ENCODE measurements at places on chromosomes 1 and 21.

DNA sequence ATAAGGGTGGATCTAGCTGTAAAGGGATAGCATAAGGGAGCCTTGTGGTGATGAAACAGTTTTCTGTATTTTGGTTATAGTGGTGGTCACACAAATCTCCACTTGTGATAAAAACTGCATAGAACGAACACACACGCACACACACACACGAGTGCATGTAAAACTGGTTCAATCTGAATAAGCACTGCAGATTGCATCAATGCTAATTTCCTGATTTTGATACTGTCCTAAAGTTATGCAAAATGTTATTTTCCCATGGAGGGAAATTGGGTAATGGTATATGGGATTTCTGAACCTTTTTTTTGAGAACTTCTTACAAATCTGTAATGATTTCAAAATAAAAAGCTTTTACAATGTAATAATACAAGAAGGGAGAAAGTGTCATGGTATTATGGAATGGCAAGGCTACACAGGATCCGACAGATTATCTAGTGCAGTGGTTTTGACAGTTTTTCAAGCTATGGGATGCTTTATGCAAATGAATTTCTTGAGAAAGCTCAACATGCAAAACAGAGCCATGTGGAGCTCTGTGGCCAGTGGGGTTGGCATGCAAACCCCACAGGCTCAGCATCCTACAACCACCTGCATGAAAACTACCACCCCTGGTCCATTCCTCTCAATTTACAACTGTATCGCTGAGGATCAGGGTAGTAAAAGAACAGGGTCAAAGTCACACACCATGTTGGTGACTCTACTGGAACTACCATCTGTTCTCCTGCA, 18.8 kb downstream of the SLC41A1 start:
- DNase-seq = no peak

DNA sequence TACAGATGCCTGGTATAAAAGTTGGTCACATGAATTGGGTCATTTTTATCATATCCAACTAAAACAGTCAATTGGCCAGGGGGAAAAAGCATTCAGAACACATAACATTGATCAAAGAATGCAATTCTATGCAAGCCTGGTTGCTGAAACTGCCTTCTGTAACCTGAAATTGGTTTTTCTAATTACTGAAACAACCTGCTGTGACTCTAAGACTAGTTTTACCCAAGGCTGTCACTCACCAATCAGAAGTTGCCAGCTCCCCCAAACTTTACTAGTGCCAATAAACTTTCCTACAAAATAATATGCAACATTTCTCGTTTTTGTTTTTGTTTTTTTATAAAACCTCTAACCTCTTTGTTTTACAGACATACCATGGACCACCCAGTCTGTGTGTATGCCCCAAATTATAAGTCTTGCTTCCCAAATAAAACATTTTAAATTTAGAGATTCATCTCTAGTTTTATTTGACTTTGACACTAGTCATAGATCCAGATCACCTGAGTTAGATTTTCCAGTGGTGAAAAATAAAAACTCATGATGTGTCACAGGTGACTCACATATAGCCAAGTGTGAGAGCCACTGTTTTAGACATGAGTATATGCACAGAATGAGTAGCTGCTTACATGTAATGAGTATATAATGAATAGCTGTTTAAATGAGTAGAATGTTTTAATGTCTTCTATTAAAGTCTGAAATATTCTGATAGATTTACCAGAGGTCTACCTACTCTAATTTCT, 64.2 kb upstream of the CR2 start:
- no peak for DNase-seq

DNA sequence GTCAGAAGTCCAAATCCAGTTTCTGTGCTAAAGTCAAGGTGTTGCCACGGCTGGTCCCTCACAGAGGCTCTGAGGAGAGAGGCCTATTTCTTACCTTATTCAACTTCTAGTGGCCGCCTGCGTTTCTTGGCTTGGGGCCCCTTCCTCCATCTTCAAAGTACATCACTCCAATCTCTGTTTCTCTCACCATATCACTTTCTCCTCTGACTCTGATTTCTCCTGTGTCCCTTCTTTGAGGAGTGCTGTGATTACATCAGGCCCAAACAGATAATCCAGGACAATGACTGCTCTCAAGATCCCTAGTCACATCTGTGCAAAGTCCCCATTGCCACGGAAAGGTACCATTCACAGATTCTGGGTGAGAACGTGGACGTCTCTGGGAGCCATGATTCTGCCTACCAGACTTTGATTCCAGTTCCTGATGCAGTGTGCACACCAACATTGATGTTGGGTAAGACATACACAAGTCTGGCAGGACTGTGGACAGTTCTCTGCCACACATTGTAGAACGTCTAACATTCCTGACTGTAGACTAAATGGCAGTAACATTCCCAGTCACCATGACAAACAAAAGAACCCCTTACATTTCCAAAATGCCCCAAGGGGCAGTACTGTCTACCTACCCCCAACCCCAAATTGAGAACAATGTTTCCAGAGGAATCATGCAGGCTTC, 43.0 kb upstream of the ITPKB start:
- no peak for DNase-seq

DNA sequence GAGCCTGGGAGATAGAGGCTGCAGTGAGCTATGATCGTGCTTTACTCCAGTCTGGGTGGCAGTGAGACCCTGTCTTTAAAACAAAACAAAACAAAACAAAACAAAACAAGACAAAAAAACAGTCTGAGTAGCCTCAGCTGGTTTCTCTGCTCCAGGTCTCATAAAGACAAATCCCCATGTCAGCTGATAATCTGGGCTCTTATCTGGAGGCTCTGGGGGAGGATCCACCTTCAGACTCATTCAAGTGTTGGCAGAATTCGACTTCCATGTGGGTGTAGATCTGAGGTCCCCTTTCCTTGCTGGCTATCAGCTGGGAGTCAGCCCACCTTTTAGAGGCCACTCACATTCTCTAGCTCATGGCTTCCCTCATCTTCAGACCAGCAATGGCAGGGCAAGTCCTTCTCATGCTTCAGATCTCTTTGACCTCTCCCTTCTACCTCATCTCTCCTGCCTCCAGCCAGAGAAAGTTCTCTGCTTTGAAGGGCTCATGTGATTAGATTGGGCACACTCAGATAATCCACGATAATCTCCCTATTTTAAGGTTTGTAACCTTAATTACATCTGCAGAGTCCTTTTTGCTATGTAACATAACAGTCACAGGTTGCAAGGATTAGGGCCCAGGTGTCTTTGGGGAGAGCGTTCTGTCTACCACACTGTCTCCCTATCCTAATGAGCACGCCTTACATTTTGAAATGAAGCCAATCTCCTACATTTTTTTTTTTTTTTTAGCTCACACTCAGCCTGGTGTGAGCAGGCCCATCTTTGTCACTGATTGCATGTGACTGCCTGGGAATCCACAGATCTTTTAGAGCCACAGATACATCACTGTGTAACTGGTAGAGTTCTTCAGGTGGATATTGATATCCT, 7.5 kb upstream of the PYCR2 start:
- DNase-seq = no peak

GRCh38 chr21:37366482-37367316, at the start of gene DYRK1A:
TSS of gene DYRK1A (plus strand) at chr21:37366773. CDS start at chr21:37420375, 53,602 bp downstream.
- DNase-seq = peak; percentile 100

GRCh38 chr1:19229828-19230325, 19.8 kb upstream of the UBR4 start:
- DNase-seq = no peak

- no peak for DNase-seq
These were observed 67.3 kb upstream of the LAPTM5 start for GRCh38 chr1:30824736-30825429.

DNA sequence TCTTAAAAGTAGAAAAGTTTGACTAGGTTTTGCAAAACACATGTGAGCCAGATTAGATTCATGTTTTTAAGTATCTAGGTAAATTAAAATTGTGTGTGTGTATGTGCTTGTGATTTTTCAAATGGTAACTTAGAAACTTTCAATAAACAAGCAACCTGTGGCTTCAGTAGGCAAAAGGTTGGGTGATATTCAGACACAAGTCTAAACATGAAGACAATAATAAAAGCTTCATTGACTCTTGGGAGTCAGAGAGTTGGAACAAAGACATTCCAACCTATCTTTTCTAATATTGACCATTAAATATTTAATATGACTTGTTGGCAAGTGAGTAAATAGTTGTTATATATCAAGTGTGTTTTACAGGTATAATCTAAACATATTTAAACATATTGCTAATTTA, 1049.6 kb upstream of the ADGRL4 start:
- no peak for DNase-seq

GRCh38 chr1:44832056-44832705, 10.9 kb downstream of the PTCH2 start:
- no peak for DNase-seq

- no peak for DNase-seq
These were observed 13.6 kb downstream of the LHX4 start for GRCh38 chr1:180243517-180244221.

DNA sequence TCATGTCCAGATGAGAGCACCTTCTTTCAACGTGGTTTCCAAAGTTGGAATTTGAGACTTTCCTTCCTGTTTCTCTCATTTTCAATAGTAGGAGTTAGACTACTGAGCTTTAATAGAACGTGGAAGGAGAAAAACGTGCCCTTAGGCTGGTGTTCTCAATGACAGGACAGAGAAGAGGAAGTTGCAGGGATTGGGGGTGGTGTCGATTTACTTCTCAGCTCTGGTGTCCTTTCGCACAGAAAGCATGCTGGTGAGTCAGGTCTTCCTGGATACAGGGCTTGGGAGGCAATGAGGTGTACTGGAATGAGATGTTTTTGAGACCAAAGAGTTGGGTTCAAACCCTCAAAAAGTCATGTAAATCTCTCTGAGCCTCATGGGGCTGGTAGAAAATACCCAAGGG, 67.1 kb downstream of the HIVEP3 start:
- no peak for DNase-seq

GRCh38 chr21:41195311-41195710, 27.4 kb downstream of the BACE2 start:
- DNase-seq = no peak

- DNase-seq = peak; percentile 8
These were observed 77.5 kb upstream of the KCNK2 start for GRCh38 chr1:215005078-215005477.

DNA sequence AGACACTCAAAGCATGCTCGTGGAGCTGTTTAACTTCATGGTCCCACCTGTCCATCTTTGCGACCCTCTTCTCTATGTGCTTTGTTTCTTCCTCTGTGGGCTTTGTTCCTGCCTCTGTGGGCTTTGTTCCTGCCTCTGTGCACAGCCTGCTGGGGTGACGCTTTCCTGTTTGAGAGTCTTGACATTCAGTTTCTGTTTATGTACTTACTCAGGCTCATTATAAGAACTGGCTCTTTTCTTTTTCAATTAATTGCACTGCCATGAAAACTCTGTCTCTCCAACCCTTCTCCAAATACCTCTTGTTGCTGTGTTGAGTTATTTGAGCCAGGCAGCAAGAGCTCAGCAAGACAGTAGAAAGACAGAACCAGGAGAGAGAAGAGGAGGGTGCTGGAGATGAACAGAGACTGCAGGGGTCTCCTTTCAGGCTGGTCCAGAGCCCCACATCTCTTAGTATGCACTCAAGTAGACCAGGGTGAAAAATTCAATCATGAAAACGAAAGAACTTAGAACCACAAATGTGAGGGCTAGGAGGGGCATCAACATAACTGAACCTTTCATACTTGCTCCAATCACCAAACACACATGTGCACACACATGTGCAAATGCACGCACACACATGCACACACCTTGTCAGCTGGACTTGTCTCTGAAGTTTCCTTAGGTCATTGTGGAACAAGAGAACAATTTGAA, 88.3 kb upstream of the SGIP1 start:
- no peak for DNase-seq

- DNase-seq = no peak
These were observed 14.8 kb upstream of the ETS2 start for GRCh38 chr21:38790961-38791360.

GRCh38 chr1:151867321-151867720, 13.8 kb upstream of the THEM5 start:
- DNase-seq = no peak

DNA sequence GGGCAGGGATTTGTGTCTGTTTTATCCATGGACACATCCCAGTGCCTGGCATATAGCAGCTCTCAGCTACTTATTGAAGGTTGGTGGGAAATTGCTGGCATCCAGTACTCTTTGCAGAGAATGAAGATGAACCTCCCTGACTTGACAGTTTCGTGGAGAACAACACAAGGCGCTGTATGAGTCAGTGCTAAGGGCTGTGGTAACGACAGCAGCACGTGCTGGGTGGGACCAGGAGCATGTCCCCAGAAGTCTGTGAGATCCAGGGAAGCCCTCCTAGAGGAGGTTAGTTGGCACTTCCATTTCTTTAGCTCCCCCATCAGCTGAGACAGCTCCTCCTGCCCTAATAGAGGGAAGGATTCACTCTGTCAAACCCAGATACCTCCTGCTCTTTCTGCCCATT, 25.9 kb upstream of the IL19 start:
- no peak for DNase-seq

GRCh38 chr1:235923466-235924021, 56.8 kb upstream of the LYST start:
- no peak for DNase-seq

GRCh38 chr1:176884286-176884685, 280.2 kb downstream of the ASTN1 start:
- DNase-seq = no peak

GRCh38 chr1:19067182-19067911, 110.9 kb upstream of the IFFO2 start:
- DNase-seq = no peak

- DNase-seq = no peak
These were observed 425.9 kb downstream of the KIF26B start for GRCh38 chr1:245580651-245581050.

DNA sequence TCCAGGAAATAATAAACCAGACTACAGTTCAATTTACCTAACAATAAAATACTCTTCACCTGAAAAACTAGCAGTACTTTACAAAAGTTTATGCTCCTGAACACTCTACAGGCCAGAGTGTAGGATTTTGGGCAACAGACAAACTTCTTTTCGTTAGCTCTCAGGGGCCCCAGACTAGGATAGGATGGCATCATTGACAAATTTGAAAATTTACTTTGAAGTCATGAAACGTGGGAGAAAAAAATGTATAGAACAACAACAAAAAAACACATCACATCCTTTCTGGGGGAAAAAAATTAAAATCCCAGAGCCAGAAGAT, 1.2 kb downstream of the PTP4A2 start:
- no peak for DNase-seq

DNA sequence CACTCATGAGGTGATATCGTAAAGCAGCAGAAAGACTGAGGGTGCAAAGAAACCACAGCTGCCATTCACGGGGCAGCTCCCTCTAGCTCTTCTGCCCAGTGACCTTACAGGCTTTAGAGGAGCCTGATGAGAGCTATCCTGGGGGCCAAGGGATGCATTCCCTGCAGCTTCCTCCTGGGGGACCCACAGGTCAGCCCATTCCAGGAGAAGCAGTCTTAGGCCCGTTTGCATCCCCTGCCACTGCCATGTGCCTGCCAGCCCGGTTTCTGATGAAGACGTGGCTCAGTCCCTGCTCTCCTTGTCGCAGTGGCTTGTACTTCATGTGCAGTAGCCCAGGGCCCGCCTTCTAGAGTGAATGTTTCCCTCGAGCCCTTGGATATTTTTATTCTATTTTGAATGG, 22.8 kb downstream of the ATP5PO start:
- no peak for DNase-seq

GRCh38 chr21:27320868-27321267, 354.0 kb upstream of the ADAMTS5 start:
- no peak for DNase-seq

Data from A673 (cell line).